Inflammatory macrophage (primary cell): ENCODE measurements at places on chromosomes 6 and 20.

DNA sequence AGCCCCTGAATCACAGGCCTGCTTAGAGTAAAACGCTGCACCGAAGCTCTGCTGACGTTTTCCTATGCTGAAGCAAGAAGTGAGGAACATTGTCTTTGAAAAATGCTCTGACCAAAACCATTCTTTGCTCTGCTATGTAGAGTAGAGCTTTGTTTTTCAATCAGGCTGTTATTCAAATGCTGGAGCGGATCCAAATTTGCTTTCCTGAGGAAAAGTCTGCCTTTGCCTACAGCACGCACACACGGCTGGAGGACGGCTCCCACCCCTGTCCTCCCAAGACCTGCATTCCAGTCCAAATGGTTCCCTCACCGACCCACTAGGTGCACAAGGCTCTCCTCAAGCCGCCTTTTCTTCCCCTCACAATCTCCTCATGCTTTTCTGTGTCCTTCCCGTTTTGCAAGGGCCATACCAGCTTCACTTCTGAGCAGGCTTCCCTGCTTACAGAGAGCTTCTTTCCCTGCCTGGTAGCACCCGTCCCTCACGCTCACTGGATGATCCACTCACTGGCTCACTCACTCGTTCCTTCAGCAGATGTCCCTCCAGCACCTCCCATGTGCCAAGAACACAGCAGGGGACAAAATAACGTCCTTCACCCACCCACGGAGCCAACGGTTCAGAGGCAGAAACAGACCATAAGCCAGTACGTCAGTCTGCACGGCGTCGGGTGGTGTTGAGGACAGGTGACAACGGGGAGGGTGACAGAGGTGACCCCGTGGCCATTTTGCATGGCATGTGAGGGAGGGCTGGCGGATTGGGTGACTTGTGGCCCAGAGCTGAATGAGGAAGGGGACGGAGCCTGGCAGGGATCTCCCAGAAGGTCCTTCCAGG is 137.9 kb upstream of the NEDD9 start:
- no peak for DNase-seq

- no peak for DNase-seq
Observed at GRCh38 chr6:15504581-15505350, 158.1 kb downstream of the DTNBP1 start.

- no peak for DNase-seq
Observed at GRCh38 chr20:61173267-61173666, 78.8 kb upstream of the CDH4 start.

- DNase-seq: no peak
Observed at GRCh38 chr6:147486683-147487082, 21.8 kb upstream of the SAMD5 start.

DNA sequence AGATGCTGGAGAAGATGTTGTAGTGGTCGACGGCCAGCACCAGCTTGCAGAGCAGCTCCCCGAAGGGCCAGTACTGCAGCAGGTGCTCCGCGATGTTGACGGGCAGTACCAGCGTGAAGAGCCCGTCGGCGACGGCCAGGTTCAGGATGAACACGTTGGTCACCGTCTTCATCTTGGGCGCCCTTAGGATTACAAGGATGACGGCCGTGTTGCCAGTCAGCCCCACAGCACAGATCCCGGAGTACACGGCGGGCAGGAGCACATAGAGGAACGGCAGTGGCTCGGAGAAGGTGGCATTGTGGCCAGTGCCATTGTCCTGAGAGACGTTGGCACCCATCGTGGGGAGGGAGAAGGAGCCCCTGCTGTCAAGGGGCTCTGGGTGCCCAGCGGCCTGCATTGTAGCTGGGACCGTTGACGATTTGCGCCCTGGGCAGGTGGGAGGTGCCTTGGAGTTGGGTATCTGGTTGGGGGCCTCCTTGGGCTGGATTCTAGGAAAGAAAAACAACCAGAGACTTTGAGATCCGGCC is 867 bp downstream of the NPBWR2 start:
- no peak for DNase-seq

DNA sequence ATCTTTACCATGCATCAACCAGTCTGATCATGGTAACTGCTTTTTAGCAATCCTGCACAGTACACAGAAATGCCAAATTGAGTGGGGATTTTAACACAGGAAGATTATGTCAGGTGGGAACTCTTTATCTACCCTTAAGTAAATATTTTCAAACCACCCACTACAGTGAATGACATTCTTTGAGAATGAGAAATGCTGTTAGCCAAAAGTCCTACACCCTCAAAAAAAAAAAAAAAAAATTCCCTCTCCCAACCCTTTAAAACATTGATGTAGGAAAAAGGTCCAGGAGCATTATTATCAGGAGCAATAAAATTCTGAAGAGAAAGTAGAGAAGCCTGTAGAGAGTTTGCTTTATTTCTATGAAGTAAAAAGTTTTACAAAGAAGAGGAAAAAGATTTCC is 307.2 kb upstream of the THEMIS start:
- no peak for DNase-seq

GRCh38 chr6:156957931-156958547 is 180.9 kb downstream of the ARID1B start:
- no peak for DNase-seq

DNA sequence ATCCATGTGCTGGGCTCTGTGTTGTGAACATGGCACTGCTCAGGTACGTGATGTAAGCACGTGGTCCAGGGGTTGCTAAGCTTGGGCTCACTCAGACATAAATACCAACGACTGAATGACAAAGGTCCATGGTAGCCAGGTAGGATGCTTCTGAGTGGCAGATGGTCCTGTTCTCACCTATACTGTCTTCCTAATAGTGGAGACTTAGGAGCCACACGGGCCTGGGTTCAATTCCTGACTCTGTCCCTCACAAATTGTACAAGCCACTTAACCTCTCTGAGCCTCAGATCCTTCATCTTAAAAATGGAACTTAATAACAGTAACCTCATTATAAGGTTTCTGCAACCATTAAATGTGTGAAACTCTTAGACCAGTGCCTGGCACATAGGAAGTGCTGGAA is 6.8 kb downstream of the GCM2 start:
- no peak for DNase-seq

- DNase-seq: no peak
Observed at GRCh38 chr20:55116598-55116997, 641.2 kb downstream of the DOK5 start.

DNA sequence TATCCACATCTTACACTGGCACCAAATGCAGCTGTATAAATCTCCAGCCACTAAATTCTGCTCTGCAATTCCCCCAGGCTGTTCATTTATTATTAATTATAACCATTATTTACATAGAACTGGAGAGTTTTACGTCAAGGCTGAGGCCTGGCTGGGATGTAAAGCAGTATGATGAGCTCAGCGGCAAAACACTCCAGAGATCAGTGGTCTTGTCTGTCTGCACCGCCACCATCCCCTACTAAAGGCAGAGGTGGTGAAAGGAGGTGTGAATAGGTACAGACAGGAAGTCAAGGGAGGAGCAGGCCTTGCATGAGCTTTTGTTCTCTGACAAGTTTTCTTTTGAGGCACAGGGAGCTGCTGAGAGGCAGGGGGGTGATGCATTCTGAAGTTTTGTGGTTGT is 159.9 kb upstream of the PCSK2 start:
- no peak for DNase-seq
